ENCODE measurements at places on chromosomes 7 and 10.

DNA sequence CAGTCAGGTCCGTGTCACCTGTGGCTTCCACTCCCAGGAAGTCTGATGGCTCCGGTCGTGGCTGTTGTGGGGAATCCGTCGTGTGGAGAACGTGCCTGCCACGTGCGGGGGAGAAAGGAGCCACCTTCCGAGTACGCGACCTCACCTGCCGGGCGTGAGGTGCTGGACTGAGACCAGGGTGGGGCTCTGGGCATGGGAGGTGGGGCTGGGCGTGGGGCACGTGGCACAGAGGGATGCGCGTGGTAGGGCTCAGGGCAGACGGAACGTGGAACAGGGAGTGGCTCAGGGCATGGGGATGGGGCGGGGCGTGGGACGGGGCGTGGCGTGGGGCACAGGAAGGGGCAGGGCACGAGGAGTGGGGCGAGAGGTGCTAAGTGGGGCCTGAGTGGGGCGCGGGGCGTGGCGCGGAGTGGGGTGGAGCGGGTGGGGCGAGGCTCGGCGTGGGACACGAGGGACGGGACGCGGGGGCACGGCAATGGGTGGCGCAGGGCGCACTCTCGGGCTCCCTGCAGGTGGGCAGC lies 64.8 kb downstream of the C10orf143 start:
- no peak for DNase-seq

- DNase-seq = no peak
Measured at GRCh38 chr10:82887488-82887887, 1012.5 kb downstream of the NRG3 start.

DNA sequence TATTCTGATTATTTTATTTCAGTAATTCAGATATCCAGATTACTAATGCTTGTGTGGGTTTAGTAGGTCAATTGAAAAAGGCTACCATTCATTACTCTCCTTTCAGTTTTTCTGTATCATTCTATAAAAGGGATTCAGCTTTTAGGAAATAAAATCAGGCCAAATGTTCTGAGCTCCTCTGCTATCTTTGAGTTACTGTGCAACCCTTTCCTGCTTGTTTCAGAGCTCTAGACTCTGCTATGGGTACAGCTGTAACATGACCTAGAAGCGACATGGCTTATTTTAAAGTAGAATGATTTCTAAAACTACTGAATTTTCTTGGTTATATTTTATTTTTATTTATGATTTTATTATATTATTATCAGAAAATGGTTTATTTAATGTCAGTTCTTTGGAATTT lies 142.8 kb downstream of the LYZL1 start:
- no peak for DNase-seq

DNA sequence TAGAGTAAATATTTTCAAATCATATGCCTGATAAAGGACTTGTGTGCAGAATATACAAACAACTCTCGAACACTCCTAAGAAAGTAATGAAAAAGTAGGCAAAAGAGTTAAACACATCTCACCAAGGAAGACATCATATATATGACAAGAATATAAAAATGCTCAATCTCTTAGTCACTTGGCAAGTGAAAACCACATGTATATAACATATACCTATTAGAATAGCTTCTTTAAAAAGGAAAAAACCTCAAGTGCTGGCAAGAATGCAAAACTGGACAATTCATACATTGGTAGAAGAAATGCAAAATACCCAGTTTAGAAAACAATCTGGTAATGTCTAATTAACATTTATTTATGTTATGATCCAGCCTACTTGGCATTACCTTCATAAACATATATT lies 146.6 kb upstream of the DGKB start:
- no peak for DNase-seq

DNA sequence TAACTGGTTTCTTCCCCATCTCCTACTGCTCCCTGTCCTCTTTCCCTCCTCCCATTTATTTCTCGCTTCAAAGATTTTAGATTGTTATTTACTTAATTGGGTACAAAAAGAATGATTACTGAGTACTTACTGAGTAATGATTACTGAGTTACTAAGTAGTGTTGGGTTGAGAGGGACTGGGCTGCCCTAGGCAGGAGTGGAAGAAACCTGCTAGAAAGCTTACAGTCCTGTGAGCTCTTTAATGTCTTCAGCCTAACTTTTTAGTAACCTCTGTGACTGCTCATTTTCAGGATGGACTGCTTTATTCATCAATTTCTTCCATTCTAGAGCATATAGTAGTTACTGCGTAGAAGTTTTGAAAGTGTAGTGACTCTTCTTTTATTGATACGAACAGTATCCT lies 7.6 kb downstream of the PHF14 start:
- DNase-seq = no peak

- peak; percentile 29 for DNase-seq
Measured at GRCh38 chr7:2225336-2225735, 7.4 kb downstream of the MAD1L1 start.

DNA sequence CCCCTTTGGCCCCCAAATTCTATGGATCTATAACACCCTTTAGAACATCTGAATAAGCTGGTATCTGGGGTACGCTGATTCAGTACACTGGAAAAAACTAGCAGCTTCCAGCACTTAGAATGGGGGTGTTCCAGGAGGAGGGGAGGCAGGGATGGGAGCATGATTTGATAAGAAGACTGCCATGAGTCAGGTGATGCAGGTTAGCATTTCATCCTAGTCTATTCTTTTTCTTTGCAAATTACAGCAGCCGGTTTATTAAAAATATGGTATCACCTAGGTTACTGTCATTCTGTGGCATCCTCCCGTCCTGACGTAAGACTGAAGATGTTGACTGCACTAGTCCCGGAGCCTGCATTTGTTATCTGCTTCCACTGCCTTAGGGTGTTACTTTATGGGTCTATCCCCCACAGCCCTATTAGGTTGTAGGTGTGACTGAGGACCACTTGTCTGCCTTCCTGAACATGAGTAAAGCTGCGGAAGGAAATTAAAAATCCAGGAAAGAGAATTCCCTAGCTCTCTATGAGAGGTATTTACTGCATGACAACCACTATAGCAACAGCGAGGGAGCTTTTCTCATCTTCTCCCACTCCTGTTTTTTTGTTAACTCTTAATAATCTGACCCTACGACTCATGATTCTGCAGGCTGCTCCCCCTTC lies 1.9 kb downstream of the HTR5A start:
- DNase-seq = no peak

- no peak for DNase-seq
Measured at GRCh38 chr10:129114588-129114987, 352.5 kb upstream of the MGMT start.

GRCh38 chr10:117532451-117533107 lies 10.0 kb upstream of the EMX2 start:
- DNase-seq = no peak

DNA sequence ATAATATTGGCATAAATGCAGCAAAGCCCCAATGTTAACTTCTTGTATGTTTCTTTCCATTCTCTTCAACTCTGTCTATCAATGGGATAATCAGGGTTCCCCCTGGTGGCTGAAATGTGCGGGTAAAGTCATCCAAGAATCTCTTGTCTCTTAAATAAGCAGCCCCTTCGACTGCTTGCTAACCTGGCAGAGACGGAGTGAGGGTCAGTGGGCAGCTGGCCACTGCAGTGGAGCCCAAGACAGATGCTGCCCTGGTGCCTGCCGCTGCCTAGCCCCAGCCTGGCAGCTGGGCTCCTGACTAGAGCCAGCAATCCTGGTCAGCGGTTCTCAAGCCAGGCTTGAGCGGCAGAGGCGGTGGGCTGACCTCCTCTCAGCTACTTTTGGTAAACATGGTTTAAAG lies 248.9 kb downstream of the COBL start:
- peak; percentile 84 for DNase-seq

DNA sequence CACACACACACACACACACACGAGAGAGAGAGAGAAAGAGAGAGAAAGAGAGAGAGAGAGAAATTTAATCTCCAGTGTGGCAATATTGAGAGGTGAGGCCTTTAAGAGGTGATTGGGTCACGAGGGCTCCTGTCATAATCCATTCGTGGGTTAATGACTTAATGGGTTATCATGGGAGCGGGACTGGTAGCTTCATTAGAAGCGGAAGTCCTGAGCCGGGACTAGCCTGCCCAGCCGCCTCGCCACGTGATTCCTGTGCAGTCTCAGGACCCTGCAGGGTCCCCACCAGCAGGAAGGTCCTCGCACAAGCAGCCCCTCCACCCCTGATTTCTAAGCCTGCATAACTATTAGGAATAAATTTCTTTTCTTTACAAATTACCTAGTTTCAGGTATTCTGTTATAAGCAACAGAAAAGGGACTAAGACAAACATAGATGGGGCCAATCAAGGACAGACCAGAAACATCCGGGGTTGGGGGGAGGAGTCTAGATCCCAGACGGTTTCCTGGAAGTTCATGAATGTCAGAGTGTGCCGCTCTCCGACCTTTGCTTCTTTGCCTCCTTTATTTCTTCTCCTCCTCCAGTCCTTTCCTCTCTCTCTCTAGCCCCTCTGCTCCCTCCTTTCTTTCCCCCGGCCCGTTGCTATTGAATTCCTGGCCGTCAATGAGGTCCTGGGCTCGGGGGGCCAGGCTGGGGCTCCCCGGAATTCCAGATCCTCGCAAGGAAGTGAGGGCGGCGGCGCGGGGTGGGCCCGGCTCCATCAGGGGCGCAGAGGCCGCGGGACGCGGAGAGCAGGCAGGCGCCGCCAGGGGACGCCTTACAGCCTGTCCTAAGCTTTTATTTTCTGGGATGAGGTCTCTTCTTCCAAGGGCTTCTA lies 146.8 kb downstream of the CYP26A1 start:
- DNase-seq = no peak

DNA sequence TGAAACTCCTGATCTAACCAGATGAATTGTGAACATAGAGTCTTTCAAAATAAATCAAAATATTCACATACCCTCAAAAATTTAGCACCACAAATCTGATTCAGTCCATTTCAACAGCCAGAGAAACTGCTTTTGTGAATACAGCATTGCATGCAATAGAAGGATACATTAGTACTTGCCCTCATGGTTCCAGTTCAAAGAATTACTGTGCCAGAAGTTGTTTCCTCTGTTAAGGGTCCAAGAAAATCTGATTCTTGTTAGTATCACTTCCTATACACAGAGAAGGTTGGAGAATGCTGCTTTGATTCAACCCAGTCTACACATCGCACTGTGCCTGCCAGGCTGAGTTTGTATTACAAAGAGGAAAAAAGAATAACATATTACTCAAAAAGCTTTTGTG lies 115.6 kb downstream of the TFEC start:
- no peak for DNase-seq

GRCh38 chr7:27132978-27133377 lies 2.4 kb upstream of the HOXA4 start:
- DNase-seq = no peak

DNA sequence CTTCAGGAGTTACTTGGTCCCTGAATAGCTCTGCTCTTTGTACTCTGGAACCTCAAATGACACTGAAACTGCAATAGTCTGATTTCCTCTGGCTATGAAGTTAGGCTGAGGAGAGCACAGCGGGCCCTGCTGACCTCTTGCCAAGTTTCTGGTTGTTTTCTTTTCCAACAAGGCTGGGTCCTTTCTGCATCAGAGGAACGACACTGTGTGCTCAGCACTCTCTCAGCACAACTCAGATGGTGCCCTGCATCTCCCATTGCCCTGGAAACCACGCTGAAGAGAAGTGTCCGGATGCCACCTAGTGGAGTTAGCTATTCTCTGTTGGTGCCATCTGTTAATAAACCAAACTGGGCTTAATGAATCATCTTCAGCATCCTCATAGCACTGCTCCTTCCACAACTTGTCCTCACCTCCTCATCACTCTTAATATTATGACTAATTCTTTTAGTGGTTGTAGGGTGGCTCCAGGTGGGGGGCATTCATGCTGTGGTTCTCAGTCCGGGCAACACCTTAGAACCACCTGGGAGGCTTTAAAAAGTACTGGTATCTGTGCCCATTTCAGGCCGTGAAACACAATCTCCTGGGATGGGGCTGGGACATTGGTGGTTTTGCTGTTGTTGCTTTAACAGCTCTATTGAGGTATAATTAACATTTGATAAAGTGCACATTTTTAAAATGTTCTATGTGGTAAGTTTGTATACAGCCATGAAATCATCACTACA lies 8.2 kb upstream of the EFCAB10 start:
- DNase-seq = peak; percentile 87

DNA sequence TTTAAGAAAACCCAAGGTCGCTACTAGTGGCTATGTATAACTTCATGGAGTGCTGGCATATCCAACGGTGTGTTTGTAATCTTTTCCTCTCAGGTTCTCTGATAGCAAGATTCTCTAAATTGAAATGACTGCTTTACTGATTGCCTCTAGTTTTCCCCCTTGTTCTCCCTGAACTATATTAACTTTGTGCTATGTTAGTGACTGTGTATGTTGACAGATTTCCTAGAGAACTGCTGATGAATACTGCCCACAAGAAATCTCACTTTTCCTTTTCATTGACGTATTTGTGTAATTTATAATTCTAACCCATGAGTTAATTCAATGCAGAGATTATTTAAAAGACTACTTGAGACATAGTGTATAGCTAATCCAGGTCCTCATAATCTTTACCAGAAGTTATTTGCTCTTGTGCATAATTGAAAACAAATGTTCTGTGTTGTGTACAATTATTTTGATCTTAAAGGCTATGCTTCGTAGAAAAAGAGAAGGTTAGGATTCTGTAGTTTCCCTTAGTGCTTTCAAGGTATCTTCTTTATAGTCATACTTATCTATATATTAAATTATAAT lies 70.6 kb upstream of the GLCCI1 start:
- no peak for DNase-seq

- no peak for DNase-seq
Measured at GRCh38 chr7:1336509-1336908, 103.8 kb downstream of the UNCX start.

DNA sequence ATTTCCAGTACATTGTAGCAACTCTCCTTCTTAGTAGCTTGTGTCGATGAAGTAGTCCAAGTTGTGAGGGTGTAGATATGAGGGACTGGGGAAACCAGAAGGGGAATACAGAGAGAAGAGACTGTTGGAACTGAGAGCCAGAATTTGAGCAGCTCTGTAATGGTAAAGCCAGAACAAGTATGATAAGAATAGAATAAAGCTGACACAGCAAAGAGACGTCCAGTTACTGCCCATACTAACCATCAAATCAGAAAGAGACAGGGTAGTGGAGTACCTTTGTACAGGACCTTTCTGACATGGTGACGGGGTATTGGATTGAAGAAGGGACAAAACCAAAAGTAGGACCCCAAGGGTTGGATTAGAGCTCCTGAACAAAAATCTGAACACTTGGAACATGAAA lies 206.0 kb downstream of the SEMA3E start:
- DNase-seq = no peak

GRCh38 chr7:69951458-69951857 lies 353.2 kb downstream of the AUTS2 start:
- DNase-seq = no peak

DNA sequence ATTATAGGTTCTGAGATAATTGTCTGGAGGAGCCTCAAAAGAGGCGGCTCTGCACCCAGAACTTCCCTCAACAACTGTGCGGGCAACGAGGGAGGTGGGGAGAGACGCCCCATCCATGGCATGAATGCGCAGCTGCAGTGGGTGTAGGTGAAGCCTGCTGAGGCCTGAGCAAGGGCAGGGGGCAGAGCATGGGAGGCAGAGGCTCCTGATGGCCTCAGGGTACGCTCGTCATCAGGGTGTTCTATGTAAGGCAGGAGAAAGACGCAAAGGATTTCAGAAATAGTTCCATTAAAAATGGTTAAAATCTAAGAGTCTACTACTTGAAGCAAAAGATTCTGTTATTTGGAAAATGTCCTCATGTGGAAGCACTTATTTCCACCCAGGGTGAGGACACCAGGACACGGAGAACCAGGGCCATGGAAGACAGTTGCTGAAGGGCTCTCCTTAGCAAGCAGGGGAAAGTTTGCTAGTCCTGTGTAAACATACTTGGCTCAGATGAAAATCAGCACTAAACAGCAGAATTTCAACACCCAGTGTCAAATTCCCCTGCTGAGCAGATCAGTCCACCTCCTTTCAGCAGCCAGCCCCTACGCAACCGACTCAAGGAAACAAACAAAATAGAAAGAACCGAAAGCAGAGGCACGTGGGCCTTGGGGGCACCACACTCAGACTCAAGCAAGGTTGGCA lies 18.9 kb downstream of the INSIG1 start:
- DNase-seq = no peak

All from HT-29 (cell line).